ENCODE measurements at places on chromosomes 6 and 20. TPM values are rescaled to one million over a fixed set of nuclear protein-coding genes. Genes with fewer than 3 reads are reported as not detected.

DNA sequence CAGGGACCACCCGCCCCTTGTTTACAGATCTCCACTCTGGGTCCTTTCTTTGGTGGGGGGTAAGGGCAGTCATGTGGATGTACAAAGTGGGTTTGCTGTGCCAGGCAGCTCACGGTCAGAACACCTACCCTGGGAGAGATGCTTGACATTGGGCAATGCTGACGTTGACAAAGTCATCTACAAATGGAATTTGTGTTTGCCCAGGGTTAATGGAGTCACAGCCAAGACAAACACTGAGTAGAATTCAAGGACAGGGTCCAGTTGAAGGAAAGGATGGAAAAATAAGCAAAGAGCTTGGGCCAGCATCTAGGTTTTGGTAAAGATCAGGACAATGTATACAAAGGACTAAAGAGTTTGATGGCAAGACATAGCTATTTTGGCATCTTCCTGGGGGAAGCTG is 54.7 kb downstream of the MOCS1 start:
- DNase-seq, result no peak

- peak; percentile 89 for DNase-seq
Observed at GRCh38 chr6:31087494-31088089, 24.8 kb downstream of the C6orf15 start.

SLC17A3 gene
- total RNA-seq, result not detected

CLDN20 gene
- total RNA-seq, result not detected

LY6G6C gene
- total RNA-seq, result not detected

CBLN4 gene
- total RNA-seq, result not detected

Measured in B cell (primary cell).